Peyer's patch (tissue), 4 donors: ENCODE measurements at places on chromosomes 11 and 22.
A peak's percentile ranks its signal among the peaks of the same experiment; 100 is the strongest.

- no peak for DNase-seq
Observed at GRCh38 chr22:20138417-20138738, 6.8 kb downstream of the ZDHHC8 start.

- DNase-seq: no peak
Observed at GRCh38 chr22:19767427-19768341, 7.1 kb downstream of the TBX1 start.

GRCh38 chr22:39814899-39815298, 78.7 kb downstream of the ENTHD1 start:
- DNase-seq: no peak

GRCh38 chr22:38397189-38398085, 57.6 kb downstream of the KCNJ4 start:
- peak; percentile 42 for DNase-seq

DNA sequence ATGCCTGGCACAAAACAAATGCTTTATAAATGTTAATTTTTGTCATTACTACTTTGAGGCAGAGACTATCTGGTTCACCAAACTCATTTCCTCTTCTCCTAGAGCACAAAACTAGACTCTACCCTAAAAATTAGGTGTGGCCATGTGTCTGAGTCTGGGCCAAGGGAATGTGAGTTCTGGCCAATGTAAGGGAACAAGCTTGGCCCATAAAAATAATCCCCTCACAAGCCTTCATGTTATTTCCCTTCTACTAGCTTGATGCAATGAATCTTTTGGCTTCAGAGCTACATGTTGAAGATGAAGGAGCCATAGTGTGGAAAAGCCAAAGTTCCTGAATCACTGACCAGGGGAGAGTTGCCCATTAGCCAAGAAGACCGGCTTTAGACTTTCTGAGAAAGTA, 406.5 kb upstream of the CCDC90B start:
- no peak for DNase-seq

GRCh38 chr11:26493616-26494015, 78.4 kb downstream of the MUC15 start:
- no peak for DNase-seq

GRCh38 chr11:2249189-2249916, 21.0 kb downstream of the ASCL2 start:
- DNase-seq: no peak

DNA sequence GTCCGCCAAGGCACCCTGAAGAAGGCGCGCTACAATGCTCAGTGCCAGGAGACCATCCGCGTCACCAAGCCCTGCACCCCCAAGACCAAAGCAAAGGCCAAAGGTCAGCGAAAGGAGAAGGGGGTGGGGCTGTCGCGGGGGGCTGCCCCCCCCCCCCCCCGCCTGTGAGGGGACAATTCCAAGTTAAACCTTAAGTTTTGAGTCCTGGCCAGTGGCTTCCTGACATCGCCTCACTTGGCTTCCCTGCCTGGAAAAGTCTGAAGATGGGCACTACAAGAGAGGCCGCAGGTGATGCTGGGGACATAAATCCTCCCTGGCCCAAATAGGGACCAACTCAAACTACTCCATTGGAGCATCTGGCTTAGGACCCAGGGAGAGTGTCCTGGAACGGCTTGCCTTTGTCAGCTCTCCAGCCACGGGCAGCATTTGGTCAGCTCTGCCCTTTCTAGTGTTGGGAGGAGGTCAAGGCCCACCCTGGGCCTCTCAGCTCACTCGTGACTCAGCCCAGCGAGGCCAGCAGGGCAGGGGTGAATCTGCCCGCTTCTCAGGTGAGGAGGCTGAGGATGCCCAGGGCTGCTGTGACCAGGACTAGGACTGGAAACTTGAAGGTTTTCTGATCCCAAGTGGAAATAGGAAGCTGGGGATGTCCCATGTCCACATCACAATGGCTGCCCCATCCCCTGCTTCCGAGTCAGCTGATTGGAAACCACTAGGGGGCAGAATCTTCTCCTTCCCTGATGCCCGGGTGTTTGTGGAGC, 1.4 kb downstream of the MDK start:
- DNase-seq: no peak

DNA sequence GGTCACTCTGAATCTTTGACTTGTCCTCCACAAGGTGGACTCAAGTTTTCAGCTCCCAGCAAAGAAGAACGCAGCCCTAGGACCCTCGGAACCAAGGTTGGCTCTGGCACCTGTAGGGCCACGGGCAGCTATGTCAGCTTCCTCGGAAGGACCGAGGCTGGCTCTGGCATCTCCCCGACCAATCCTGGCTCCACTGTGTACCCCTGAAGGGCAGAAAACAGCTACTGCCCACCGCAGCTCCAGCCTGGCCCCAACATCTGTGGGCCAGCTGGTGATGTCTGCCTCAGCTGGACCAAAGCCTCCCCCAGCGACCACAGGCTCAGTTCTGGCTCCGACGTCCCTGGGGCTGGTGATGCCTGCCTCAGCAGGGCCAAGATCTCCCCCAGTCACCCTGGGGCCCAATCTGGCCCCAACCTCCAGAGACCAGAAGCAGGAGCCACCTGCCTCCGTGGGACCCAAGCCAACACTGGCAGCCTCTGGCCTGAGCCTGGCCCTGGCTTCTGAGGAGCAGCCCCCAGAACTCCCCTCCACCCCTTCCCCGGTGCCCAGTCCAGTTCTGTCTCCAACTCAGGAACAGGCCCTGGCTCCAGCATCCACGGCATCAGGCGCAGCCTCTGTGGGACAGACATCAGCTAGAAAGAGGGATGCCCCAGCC, 2.2 kb downstream of the INPP5J start:
- no peak for DNase-seq
